ENCODE measurements at places on chromosomes 4 and X.

- DNase-seq, result no peak
Observed at GRCh38 chrX:102859550-102859871, 77.6 kb upstream of the RAB40AL start.

- DNase-seq, result no peak
Observed at GRCh38 chr4:32775049-32775448, 2054.9 kb downstream of the PCDH7 start.

DNA sequence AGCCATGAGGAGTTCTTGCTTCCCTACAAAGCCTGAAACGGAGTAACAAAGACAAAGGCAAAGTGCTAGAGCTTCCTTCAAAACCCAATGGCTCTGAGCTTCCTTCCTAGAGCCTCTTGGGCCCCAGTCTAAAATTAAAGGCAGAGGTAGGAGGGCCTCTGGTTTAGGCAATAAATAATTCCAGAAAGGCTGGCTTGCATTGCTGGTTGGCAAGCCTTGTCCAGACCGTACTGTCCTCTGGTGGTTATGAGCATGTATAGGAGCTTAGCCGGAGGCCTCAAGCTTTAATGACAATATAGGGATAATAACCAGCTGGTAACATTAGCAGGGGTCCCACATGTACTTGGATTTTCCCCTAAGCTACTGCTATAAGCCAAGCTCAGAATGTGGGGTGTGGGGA is 237.3 kb downstream of the AR start:
- no peak for DNase-seq

GRCh38 chr4:84944947-84945346 is 21.5 kb downstream of the WDFY3 start:
- DNase-seq, result no peak

DNA sequence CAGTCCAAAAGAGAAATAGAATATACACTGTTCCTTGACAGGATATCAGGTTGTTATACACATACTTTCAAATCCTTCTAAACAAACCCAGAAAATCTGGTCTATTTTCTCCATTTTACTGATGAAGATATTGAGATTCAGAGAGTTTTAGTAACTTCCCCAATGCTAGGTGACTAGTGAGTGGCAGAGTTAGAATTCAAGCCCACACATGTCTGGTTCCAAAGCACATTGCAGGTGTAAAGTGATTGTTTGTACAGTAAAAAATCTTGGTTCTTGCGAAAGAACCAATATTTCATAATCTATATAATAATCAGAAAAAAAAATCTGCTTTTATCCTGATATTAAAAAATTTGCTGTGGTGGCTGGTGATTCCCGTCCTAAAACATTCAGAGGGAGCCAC is 39.5 kb upstream of the EMCN start:
- DNase-seq, result no peak
